Left renal pelvis (tissue), 4 donors: ENCODE measurements at places on chromosomes 6 and 20.

DNA sequence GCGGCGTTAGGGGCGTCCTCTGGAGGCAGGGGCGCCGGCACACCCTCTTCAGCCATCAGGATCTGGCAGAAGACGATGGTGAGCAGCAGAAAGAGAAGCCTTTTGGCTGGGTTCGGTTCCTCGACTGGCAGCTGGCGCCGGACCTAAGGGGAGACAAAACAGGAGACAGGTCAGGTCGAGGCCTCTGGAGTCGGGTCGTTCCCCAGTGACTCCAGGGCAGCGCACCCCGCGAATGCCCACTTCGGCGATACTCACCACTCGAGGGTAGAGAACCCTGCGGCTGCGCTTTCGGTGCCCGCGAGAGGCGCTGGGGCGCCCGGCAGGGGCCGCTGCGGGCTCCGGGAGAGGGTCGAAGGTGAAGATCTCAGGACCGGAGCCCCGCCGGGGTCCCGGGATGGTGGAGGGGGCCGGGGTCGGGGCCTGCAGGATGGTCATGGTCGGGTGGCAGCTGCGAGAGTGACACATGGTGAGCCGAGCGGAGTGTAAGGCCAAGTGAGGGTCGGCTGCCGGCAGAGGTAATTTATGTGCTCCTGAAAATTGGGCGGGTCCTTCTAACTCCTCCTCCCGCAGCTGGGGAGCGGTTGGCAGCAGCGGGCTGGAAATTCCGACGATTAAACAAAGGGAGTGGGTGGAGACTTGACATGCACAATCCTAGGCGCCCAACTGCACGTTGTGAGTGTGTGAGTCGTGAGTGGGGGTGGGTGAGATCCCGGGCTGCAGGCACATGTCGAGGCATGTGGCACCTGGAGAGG is at the start of gene IER3:
Gene IER3 (minus strand): TSS at position 494 of the 752 bp plus-strand sequence. CDS start 29 bp downstream, at position 465.
- DNase-seq: peak; percentile 78

GRCh38 chr6:162467679-162468078 is 259.9 kb downstream of the PRKN start:
- DNase-seq: no peak

DNA sequence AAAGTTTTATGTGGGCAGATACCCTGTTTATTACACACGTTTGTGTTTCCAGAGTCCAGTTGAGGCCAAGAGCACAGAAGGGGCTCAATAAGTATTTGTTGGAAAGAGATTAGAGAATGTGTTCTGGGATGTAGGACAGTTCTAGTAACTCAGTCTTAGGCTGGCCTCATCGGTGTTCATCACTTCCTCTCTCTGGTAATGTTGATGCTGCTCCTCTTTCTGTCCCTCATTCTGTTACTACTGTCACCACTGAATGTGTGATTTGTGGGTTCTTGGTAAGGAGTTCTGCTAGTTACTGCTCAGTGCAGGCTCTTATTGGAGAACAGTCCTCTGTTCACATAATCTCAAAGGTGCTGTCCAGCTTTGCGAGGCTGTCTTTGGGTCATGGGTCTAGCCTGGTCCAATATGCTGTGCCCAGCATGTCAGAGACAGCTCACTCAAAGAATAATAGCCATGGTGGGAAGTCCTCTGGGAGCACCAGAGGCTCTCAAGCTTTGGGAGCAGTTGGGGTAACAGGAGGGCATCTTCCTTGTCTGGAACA is 1.3 kb downstream of the RFPL4B start:
- no peak for DNase-seq

DNA sequence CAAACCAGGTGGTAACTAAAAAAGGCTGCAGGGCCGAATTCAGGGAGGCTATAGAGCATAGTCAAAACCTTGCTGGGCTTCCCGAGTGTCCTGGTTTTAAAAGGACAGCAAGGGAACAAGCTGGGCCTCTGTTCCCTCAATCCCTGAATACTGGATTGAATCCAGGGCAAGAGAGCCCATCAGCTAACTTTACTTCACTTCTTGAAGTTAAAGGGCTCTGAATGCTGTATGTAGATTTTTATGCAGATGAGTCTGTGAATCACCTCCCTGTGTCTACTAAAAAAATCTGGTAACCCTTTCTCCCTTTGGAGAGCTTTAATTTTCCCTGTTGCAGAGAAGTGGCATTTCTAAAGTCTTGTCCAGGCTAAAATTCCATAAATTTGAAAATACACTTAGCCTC is 29.5 kb downstream of the LYRM4 start:
- DNase-seq: no peak

- no peak for DNase-seq
These were observed 33.3 kb upstream of the THEMIS start for GRCh38 chr6:127933852-127934840.

- DNase-seq: no peak
These were observed 9.5 kb downstream of the CYP39A1 start for GRCh38 chr6:46642928-46643751.

DNA sequence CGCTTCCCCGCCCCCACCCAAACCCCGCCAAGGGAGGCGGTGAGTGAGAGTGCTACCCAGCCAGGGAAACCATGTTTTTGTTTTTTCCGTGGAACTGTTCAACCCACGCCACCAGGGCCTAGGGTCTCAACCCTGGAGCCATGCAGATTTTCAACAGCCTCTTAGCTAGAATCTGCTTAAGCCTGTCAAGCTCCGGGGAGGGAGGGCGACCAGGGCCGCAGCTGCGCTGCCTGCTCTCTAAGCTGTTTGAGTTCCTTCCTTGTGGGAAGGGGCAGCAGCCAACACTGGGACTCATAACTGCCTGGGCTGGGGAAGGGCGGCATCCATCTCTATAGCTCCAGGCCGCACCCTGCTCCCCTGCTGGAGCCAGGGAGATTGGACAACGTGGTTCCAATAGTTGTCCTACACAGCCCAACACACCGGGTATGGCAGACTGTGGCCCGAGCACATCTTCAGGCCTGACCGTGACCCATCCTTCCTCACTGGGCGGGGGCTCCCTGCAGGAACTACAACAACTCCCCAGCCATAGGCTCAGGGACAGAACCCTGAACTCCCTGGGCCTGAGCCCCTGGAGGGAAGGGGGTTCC is 1065.7 kb upstream of the MANEA start:
- DNase-seq: no peak

DNA sequence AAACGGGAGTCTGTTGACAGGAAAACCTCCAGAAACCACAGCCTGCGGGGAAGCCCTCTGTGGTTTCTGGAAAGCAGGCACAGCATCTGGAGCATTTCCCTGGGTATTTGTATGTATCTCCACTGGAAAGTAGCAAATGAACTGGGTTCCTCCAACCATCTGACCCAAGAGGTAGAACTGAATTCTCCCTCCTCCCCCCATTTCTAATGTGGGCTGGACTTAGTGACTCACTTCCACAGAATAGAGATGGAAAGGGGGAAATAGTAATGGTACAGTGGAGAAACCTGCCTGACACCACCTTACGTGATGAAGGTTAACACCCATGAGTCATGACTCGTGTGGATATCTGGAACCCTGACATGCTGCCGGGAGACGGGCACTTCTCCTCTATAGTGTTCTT is 51.9 kb upstream of the XRN2 start:
- no peak for DNase-seq

GRCh38 chr20:18090044-18090443 is 32.3 kb upstream of the OVOL2 start:
- DNase-seq: no peak
